Mammary epithelial cell (primary cell): ENCODE measurements at places on chromosomes 1 and 21.

GRCh38 chr1:181910905-181911304 lies 150.6 kb downstream of the ZNF648 start:
- no peak for DNase-seq

- DNase-seq, result no peak
Measured at GRCh38 chr1:119794230-119794875, 16.9 kb downstream of the REG4 start.

- DNase-seq, result peak; percentile 25
Measured at GRCh38 chr1:151612501-151613281, 841 bp downstream of the SNX27 start.

DNA sequence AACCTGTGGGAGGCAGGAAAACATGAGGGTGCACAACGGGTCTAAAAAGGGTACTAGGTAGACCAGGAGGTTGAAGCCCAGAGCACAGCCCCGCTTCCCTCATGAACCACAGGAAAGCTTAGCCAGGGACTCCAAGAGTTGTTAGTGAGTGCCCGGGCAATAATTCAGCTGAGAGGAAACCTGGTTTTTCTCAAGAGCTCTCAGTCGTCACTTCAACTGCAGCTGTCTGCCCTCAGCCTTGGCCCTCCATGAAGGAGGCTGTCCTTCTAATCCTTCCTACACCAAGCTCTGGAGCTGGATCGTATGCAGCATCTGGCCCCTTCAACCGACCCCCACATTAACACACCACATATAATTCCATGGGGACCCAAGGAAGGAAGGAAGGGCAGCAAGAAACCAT lies 77.0 kb upstream of the BACE2 start:
- no peak for DNase-seq

DNA sequence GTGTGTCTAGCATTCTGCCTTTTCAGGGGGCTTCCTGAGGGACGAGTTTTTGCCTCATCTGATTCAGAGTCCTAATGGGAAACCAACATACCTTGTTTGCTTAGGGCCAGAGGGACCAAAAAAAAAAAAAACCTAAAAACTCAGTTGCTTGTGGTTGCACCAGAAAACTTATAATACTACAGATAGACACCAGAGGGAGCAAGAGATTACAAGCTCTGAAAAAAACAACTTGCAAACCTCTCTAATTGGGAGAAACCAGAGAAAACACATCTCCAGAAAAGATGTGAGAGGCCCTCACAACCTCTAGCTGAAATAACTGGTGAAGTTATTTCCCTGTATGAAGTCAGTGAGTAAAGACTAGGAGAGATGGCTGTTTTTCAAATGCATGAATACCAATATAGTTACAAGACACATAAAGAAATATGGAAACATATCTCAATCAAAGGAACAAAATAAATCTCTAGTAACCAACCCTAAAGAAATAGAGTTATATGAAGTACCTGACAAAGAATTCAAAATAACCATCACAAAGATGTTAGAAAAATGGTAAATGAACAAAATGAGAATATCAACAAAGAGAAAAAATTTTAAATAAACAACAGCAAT lies 233.7 kb upstream of the NFIA start:
- peak; percentile 20 for DNase-seq
